Small intestine (tissue), 16 donors: ENCODE measurements at places on chromosomes 3 and 15.

DNA sequence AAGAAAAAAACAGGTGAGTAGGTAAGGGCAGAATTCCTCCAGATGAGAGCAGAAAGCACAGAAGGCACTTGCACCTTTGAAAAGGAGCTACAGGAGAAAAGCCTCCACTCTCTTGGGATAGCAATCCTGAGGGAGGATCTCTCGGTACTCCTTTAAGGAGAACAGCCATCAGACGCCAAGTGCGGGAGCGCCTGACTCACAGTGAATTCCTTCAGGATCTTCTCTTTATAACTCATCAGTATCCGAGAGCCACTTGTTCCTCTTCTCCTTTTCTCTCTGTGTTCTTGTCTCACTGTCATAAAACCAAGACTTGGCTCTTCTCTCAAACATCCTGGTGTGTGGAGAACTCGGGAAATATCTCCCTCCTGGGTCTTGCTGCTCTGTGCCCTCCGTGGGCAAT, 10.1 kb upstream of the GOLGA8J start:
- DNase-seq, result no peak

DNA sequence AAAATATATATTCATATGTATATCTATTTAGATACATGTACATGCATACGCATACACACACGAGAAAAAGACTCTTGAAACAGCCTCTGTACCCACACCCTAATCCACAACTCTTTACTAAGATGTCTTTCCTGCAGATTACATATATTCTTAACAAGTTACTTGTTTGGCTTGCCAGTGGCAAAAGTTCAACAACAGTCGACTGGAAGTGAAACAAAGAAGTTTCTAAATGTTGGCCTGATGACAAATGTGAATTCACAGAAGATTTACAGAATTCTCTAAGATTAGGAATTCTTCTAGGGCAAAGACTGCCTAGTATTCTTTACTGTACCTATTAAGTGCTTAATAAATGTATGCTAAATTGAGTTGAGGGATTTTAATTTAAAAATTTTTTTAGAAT, 116.8 kb downstream of the CDIN1 start:
- DNase-seq, result no peak

- DNase-seq, result no peak
Observed at GRCh38 chr3:172024679-172025078, 14.7 kb upstream of the FNDC3B start.

DNA sequence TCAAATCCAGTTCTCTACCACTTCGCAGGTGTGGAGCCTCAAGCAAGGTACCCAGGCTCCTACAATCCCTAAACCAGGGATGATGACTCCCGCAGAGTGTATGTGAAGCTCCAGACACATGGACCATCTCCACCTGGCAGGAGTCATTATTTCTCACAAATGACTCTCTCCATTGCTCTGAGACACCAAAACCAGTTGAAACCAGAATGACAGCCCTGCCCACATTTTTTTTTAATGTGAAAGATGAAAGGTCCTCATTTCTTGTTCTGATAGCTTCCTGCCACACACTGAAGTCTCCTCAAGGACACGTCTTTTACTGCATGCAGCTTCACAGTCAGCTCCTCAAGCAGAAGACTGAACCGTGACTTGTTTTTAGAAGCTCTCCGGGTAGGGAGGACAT, 61.4 kb upstream of the ZBTB38 start:
- DNase-seq, result no peak

DNA sequence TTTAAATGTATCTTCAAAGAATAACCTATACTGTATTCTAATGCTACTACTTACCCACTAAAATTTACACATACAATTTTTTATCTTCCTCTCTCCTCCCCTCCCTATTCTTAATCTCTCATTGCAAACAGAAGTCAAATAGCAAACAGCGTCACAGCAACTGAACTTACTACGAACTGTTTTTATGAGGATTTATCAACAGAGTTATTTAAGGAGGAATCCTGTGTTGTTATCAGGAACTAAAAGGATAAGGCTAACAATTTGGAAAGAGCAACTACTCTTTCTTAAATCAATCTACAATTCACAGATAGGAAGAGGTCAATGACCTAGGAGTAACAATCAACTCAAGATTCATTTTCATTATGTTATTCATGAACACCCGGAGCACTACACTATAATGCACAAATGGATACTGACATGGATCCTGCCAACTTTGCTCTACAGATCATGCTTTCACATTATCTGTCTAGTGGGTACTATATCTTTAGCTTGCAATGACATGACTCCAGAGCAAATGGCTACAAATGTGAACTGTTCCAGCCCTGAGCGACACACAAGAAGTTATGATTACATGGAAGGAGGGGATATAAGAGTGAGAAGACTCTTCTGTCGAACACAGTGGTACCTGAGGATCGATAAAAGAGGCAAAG, 984 bp downstream of the FGF7 start:
- DNase-seq, result peak; percentile 6

GRCh38 chr15:73607405-73607804, 25.8 kb downstream of the NPTN start:
- no peak for DNase-seq
